ENCODE measurements at places on chromosomes 6 and 20.

- no peak for DNase-seq
Observed at GRCh38 chr20:53513168-53513488, 80.5 kb downstream of the ZNF217 start.

DNA sequence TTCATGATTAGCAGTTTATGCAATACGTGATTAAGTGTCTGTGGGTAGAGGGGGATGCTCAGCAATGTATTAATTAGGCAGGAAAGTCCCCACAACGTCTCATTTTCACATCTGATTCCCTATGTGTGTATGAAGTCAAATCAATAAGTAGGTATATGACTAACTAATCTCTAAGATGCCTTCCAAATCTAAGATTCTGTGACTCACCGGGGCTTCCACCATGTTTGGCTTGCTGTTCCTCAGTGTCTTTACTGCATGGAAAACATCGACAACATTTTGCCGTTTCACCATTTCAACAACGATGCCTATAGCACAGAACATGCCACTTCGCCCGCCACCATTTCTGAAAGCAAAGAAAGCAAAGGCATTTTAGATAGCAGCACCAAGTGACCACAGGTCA lies 72.0 kb upstream of the THEMIS start:
- DNase-seq: no peak

DNA sequence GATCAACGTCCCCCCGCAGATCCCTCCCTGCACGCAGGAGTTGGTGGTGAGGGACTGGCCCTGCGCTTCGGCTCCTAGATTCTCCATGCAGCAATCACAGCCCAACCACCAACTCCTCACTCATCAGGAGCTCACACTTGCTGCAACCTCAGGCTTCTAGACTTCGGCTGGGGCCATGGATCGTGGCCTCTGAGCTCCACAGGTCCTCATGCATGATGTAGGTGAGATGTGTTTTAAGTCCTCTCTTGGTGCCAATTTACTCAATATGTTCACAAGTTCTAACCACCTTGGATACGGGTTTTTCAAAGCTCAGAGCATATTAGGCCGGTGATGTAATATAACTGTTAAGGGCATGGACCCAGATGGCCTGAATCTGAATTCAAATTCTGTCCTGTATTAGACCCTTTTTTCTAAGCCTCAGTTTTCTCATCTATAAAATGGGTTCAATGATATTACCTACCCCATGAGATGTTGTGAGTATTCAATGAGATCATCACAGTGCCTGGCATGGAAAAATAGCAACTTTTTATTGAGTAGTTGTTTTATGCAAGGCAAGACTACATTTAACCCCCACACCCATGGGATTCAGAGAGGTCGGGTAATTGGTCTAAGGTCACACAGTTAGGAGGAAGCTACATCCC lies 31.0 kb downstream of the SUN5 start:
- no peak for DNase-seq

- DNase-seq: no peak
Observed at GRCh38 chr6:111609028-111609820, 3.5 kb upstream of the TRAF3IP2 start.

DNA sequence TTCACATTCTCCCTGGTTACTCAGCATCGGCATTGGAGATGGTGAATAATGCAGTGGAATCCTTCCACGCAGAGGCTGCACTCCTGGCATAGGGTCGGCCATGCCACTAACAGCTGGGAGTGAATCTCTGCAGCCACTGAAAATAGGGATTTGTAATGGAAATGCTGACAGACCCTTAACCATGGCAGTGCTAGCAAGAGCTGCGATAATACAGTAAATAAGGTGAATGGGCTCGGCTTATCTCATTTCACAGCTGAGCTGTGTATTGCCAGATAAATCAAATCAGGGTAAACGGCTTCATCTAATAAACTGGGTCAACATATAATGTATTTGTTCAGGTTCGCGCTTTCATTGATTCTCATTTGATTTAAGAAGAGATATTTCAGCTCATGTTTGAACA lies 156.8 kb downstream of the SLC35B3 start:
- no peak for DNase-seq

- DNase-seq: no peak
Observed at GRCh38 chr20:9163251-9163650, 94.4 kb downstream of the PLCB4 start.

DNA sequence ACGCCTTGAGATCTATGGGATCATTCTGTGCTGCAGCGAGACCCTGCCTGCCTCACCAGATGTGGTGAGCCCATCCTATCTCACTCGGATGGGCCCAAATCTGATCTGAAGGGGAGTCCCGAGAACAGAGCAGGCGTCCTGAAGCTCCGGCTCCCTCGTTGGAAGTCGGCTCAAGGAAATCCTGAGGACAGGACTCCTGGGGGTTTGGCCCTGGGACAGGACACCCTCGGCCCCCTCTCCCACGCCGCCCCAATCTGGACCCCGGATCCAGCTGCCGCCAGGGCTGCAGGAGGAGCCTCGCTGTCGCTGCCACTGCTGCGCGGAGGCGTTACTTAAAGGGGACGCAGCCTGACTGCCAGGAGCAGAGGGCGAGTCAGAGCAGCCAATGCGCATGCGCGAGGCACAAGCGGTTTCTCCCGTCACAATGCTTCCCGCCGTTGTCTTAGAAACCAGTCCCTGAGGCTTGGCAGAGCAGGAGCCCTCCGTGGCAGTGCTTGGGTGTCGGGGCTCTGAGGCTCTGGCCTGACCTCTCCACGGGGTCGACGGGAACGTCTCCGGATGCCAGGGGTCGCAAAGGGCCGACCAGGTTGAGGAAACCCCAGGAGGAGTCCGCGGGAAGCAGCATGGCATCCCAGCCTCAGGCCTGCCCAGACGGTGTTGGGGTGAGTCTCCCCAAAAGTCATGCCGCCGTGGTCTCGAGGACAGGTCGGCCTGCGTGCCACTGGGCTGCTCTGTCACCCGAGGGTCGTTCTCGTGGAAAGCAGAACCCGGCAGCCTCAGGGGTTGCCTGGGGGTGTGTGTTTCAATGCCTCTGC lies 1567.8 kb upstream of the DEFB115 start:
- peak; percentile 12 for DNase-seq

GRCh38 chr20:30610029-30610693 lies 647.3 kb upstream of the DEFB115 start:
- no peak for DNase-seq

Measured in stimulated activated CD4-positive, alpha-beta T cell treated with anti-CD3 and anti-CD28 coated beads, Interleukin-15, amount 100 ng/mL, for 1 hour (primary cell).